ENCODE measurements at places on chromosomes 16 and 17. TPM values are rescaled to one million over a fixed set of nuclear protein-coding genes. Genes with fewer than 3 reads are reported as not detected.

GRCh38 chr17:27532269-27533263 is 76.3 kb downstream of the KSR1 start:
- no peak for DNase-seq

DNA sequence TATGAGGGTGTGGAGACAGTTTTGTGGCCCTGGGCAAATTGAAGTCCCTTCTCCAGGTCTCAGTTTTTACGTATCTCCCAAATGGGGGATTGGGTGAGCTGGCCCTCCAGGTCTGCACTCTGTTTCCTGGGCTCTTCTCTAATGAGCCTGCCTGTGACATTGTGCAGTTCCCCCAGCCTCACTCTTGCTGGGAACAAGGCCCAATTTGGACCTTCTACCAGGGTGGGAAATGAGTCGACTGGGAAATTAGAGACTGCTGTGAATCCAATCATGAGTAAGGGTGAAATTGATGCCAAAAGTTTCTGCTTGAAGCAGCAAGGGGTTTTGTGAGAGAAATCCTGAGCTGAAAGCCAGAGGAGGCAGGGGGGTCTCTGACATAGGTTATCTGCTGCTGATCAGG is 71.5 kb upstream of the KSR1 start:
- peak; percentile 53 for DNase-seq

DNA sequence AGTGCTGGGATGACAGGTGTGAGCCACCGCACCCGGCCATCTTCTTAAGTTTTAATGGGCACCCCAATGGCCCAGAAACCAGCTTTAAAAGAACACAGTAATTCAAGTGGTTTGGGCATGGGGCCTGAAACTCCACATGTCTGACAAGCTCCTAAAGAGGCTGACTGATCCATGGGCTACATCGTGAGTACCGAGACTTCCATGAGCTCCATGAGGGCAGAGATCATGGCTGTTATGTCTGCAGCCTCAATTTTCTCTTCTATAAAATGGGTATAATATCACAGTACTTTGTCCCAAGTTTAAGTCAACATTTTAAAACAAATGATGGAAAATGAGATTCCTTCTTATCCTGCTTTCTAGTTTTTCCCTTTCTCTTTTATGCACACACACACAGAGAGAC is 397.6 kb upstream of the MAF start:
- DNase-seq, result no peak

GRCh38 chr16:79049040-79049439 is 551.5 kb downstream of the MAF start:
- DNase-seq, result no peak

- no peak for DNase-seq
Measured at GRCh38 chr17:38857271-38857670, 3.8 kb upstream of the RPL23 start.

GRCh38 chr16:369275-369865 is 968 bp downstream of the MRPL28 start:
- no peak for DNase-seq

DNA sequence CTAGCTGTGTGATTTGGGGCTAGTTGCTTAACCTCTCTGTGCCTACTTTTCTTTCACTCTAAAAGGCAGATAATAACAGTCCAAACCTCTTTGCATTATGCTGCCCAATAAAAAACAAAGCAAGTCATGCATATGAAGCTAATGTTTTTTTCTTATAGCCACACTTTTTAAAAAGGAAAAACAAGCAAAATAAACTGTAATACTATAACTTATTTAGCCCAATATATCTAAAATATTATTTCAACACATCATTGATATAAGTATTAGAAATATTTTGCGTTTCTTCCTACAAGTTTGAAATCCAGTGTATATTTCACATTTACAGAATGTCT is 22.4 kb downstream of the ANKRD40 start:
- no peak for DNase-seq

Gene SCNN1B
- not detected for total RNA-seq

GRCh38 chr17:77365584-77366186 is 224.9 kb downstream of the SEC14L1 start:
- DNase-seq, result peak; percentile 92

Gene CDK5R1
- total RNA-seq, result 0.33 TPM

DNA sequence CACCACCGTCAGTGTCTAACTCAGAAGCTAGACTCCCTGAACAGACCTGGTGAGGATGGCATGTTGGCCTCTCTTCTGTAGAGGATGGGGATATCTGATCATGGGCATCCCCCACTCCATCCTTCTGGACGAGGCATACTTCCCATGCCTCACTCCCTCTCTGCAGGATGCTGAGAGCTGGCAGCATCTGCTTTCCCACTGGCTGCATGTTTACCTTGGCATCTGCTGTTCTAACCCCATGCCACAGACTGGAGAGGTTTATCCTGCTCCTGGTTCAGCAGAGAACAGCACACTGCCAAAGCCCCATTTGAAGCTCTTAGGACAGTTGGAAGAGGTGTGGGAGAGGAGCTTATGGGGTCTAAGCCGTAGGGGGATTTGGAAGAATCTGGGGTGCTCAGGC is 46.0 kb downstream of the YPEL2 start:
- DNase-seq, result peak; percentile 21

DNA sequence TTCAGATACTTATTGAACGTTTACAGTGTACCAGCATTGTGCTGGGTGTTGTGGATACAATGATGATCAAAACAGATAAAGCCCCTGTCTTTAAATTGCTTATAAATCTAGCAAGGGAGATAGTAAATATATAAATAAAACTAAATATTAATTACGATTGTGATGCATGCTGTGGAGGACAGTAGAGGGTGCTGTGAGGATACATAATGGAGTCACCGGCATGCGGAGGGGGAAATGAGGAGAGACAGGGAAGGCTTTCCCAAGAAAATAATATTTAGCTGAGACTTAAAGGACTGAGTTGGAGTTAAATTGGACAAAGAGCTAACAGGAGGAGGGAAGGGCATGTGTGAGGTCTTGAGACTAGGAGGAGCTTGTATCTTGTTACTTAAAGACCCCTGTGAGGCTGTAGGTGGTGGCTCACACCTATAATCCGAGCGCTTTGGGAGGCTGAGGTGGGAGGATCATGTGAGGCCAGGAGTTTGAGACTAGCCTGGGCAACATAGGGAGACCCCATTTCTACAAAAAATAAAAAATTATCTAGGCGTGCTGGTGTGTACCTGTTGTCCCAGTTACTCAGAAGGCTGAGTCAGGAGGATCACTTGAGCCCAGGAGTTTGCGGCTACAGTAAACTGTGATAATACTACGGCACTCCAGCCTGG is 2.4 kb downstream of the DHRS7B start:
- peak; percentile 72 for DNase-seq

GRCh38 chr17:43644081-43644480 is 17.6 kb downstream of the MEOX1 start:
- DNase-seq, result no peak

Gene LRRC59
- 88.7 TPM for total RNA-seq

DNA sequence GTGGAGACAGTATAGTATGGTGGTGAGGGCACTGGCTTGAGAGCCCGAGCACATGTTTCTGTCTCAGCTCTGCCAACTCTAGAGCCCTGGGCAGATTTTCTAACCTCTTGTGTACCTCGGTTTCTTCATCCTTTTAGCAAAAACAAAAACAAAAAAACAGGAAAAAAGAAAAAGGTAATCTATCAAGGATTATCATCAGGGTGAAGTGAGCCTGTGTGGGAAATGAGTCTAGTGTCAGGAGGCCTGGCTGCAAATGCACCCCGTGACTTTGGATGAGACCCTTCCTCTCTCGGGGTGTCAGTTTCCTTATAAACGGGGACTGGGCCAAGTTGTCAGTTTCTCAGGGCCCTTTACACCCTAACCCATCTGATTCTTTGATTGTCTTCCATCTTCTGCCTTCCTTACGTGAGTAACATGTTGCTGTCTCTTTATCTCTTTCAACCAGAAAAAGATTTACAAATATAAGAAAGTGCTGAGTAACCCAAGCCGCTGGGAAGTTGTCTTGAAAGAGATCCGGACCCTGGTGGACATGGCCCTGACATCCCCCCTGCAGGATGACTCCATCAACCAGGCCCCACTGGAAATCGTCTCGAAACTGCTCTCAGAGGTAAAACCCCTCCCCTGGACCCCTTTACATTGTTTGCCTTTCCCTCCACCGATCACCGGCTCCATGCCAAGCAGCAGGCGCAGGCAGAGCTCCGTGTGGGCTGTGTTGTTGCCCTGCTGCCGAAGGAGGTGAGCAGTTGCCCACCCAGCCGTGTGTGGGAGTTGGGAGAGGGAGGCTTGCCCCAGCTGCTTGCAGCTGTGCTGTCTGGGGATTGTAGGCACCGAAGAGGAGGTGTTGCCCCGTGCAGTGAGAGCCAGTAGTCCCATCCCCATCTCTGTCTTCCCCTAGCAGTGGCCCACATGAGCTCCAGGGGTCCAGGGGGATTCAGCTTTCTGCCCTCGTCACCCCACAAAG is 127.1 kb upstream of the PLCG2 start:
- peak; percentile 27 for DNase-seq

GRCh38 chr16:88353691-88354090 is 29.1 kb upstream of the ZNF469 start:
- no peak for DNase-seq

Gene LRRC36
- total RNA-seq, result 0.51 TPM

- peak; percentile 7 for DNase-seq
Measured at GRCh38 chr17:41338961-41339485, 11.6 kb downstream of the KRT33A start.
